ENCODE measurements at places on chromosomes 5 and 9.

DNA sequence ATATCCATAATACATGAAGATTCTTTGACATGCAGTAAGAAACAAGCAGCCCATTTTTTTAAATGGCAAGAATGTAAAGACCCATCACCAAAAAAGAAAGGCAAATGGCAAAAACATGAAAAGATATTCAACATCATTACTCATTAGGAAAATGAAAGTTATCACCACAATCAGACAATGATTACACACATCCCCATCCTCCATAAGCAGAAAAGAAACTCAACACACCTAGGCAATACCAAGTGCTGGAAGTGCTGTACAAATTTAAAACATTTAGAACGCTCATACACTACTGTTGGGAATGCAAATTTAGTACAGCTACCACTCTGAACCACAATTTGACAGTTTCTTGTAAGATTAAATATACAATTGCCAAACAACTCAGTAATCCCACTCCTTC, 466.7 kb downstream of the ACTL7B start:
- no peak for DNase-seq

DNA sequence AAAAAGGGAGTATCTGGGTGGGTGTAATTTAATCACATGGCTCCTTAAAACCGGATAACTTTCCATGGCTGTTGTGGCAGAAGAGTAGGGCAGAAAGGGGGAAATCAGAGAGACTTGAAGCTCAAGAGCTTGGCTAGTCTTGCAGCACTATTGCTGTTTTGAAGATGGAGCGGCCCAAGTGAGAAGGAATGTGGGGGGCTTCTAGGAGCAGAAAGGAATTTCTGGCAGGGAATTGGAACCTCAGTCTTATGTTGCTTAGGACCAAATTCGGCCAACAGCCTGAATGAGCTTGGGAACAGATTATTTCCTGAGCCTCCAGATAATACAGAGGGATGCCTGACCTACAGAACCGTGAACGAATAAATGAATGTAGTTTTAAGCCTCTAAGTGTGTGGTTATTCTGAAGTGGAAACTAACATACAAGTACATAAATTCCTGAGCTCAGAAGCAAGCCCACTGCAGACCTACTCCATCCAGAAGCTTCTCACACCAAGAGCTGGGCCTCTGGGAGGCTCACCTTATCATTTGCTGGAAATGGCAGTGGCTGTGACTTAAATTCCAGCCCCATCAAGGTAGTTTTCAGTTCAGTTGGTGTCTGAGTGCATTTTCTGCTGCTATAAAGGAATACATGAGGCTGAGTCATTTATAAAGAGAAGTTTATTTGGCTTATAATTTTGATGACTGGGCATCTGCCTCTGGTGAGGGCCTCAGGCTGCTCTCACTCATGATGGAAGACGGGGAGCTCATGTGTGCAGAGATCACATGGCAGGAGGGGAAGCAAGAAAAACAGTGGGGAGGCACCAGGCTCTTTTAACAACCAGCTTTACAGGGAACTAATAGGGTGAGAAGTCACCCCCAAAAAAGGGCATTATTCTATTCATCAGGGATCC, 15.3 kb upstream of the TMEM174 start:
- no peak for DNase-seq

GRCh38 chr9:135212961-135213360, 125.5 kb downstream of the OLFM1 start:
- no peak for DNase-seq

- DNase-seq, result no peak
Observed at GRCh38 chr5:42756606-42757601, at the start of gene CCDC152. CCDC152 (plus strand) TSS chr5:42756818; CDS start chr5:42759122, 2,304 bp downstream.

DNA sequence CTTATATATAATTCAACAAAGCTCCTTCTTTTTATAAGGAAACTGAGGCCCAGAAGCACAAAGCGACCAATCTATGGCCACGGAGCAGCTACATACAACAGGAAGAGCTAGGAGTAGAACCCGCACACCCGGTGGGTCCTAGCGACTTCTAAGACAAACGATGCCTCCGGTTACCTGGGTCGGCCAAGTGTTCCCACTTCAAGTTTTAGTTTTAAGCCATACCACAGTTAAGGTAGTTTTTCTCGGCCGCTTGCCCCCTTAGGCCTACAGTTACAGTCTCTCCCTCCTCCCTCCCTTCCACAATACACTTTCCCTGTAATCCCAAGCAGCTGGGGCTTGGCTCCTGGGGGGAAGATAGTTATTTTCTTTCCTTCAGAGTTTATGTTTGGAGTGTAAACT, 533 bp downstream of the SREK1IP1 start:
- DNase-seq, result no peak

DNA sequence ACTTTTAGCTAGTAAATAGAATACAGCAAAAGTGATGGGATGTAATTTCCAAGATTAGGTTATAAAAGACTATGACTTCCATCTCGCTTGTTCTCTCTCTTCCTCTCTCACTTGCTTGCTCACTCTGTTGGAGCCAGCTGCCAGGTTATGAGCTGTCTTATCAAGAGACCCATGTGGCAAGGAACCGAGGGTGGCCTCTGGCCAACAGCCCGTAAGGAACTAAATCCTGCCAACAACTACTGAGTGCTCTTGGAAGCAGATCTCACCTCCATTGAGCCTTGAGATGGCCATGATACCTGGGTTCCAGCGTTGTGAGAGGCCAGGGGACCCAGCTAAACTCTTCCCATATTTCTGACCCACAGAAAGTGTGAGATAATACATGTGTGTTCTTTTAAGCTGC, 636.1 kb downstream of the ACTL7B start:
- no peak for DNase-seq

DNA sequence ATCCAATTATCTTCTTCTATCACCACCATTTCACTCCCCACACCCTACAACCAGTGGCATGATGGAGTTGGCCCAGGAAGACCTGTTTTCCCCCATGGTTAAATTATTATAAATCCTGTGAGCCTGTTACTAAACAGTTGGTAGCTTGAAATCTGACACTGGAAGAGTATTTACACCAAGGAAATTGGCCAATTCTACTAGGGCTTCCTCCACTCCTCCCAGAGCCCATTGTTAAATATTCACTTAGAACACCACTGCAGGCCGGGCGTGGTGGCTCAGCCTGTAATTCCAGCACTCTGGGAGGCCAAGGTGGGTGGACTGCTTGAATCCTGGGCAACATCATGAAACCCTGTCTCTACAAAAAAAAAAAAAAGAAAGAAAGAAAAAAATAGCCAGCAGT, 32.4 kb upstream of the CKS2 start:
- DNase-seq, result no peak

DNA sequence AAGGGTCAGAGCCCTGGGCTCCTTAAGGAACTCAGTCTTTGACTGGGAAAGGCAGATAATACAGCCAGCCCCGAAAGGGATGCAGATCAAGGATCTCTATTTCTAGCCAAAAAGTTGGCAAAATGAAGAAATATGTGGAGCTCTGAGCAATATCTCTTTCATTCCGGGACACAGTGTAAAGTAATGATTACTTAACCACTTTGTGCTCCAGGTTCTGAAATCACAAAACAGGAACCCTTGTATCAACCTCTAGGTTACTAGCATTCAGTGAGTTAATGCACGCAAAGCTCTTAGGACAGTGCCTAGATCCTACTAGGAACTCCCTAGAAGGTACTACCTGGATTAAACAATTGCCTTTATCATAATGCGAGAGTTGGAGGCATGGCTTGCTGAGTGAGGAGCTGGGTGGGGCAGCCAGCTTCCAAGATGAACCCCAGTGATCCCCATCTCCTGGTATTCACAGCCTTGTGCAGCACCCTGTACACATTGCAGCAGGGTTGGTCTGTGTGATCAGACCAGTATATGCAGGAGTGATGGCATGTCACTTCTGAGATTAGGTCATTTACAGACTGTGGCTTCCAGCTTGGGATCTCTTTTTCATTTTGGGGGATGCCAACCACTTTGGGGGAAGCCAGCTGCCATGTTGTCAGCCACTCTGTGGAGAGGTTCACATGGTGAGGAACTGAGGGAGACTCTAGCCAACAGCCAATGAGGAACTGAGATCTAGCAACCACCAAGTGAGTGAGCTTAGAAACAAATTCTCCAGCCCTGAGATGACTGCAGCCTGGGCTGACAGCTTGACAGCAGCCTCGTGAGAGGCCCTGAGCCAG, 103.1 kb upstream of the SLC44A1 start:
- no peak for DNase-seq

GRCh38 chr9:28600226-28600625, 1026.9 kb upstream of the C9orf72 start:
- no peak for DNase-seq

GRCh38 chr5:14730881-14731280, 66.4 kb downstream of the OTULIN start:
- no peak for DNase-seq

DNA sequence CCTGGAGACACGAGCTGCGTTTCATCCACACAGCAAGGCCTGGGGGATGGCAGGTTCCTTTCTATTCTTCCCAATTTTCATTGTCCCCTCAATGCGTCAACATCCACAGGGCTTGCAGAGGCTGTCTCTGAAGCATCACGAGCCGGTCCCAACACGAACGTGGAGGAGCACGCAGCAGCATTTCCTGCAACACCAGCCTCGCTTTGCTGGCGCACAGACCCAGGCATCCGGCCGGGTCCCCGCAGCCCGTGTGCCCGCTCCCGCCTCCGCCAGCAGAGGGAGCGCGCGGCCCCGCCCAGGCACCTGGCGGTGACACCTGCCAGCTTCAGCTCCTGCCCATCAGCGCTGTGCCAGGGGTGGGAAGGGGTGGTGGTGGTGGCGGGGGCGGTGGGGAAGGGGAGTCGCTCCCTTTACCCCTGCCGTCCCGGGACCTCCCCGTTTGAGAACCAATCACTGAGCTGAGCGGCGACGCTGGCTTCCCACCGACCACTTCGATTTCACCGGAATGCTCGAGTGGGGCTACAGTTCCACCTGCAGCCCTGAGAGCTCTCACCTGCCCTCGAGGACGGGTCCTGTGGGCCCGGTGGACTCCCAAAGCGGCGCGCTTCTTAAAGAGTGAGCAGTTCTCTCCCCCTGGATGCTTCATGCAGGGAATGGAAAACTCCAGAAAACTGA, 464.5 kb downstream of the ICE1 start:
- no peak for DNase-seq

DNA sequence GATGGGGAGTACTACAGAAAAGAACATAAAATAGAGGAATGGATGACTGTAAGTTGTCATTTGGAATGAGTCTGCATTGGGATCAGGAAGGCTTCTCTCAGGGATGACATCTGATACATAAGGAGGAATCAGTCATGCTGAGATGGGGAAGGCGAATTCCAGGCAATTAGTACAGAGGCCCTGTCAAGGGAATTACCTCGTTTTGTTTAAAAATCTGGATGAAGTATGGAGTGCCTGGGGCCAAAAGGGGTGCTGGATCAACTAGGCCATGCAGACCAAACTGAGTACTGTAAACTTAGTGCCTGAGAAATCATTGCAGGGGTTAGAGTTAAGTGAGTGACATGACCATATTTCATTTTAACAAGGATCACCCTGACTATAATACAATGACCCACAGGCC, 30.5 kb downstream of the JAKMIP2 start:
- no peak for DNase-seq

DNA sequence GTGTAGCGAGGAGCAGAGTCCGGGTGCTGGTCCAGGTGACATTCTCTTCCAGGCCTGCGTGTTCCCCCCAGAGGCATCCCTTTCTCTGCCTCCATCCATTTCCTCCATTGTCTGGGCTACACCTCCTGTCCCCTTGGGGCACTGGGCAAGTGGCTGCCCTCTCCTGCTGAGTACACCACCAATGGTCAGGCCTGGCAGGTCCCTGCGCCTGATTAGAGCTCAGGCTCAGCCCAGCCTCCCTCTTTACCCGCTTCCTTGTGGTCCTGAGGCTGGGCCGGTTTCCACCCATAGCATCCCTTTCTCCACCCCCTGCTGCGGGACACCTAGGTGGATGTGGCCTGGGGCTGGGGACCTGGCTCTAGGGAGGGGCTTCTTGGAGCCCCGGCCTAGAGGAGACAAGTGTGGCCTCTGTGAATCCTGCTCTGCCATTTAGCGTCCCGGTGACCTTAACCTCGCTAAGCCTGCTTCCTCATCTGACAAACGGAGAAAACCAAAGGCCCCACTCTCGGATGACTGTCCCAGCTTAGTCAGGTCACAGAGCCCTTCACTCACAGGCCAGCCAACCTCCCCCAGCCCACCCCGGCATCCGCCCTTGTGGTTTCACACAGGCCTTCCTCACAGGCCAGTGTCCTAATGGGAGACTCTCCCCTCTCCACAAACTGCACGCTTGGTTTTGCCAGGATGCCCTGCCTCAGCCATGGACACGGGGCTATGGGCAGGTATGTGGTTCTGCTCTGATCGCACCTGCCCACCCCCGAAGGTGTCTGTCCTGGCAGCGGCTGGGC, 12.9 kb downstream of the DOLPP1 start:
- no peak for DNase-seq

DNA sequence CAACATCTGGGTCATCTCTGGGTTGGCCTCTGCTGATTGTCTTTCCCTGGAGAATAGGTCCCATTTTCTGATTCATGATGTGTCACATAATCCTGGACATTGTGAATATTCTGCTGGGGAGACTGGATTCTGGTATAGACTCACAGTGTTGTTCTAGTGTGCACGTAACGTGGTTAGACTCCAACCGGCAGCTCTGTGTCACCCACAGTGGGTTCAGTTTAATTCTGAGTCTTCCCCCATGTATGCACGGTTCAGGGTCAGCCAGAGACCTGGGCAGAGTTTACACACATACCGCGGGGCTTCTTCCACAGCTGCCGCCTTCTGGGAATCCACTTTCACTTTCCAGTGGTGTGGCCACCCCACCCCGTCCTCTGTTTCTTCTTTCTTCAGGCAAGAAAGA, 38.0 kb upstream of the LRRC14B start:
- DNase-seq, result no peak

- peak; percentile 79 for DNase-seq
Observed at GRCh38 chr5:157384971-157385709, 74.9 kb upstream of the NIPAL4 start.

DNA sequence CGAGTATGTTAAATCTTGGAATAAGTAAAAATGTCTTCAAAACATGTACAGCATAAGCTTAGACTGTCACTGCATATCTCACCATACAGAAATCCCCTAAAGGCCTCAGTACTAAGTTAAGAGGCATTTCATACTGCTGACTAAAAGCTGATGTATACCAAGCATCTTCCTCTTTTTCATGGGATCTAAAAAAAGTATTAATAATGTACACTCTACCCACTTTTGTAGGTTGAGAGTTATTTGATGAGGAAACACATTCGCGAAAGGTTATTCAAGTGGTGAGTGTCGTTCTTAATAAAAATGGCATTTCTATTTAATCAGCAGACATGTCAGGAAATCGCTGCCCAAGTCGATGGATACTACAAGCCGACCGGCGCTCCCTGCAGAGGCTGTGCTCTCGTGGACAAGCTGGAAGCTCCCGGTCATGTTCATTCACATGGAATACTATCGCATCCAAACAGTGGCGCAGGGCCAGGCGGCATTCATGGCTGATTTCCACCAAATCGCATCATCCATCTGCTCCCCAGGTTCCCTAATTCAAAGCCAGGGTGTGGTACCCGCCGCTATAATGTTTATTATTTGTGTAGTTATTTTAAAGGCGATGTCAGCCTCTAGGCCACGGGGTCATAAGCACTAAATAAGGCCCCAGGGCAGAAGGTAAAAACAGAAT, 724 bp downstream of the SGTB start:
- DNase-seq, result no peak

DNA sequence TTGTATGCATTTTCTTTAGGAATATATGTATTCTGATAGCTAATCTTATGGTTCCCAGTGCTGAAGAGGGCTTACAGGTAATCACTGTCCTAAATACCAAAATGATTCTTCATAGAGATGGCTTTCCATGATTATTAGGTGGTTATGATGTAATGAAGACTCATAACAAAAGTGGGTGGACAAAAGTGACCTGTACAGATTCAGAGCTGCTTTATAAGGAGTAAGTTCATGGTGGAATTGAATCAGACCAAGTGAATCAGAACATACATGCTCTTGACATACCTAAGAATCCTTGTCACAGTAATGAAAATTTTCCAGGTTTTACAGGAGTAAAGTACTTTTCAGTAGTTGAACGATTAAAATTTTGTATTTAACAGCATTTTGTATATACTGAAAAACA, 105.6 kb downstream of the NIPBL start:
- DNase-seq, result no peak
